ENCODE measurements at places on chromosomes 11 and 22.

DNA sequence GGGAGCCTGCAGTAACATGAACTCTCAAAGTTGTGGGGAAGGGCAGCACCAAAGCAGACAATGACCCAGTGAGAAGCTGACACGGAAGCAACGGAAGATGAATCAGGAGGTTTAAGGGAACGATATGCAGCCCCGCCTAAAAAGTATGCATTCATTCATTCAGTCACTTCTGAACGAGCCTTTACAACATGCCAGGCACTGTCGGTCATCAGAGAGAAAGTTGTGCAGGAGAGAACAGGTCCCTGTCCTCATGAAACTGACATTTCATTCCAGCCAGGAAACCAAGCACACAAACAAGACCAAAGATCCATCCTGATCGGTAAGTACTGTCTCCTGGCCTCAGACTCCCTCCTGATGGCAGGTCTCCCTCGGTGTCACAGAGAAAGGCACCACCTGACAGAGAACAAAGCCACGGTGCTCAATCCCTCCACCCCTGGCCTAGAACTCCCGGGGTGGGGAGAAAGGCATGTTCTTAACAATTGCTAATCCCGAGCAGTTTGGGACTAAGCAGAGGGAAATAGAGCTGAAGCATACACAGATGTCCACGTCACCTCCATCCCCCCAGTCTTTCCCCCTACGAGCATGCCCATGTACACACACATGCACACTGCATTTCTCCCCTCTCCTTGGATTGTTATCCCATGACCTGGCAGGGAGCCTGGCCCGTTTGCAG, 49.3 kb downstream of the LRFN4 start:
- H3K27ac ChIP-seq, result no peak overlapping the region
- H3K4me3 ChIP-seq, result no peak overlapping the region
- no peak for DNase-seq
- H3K36me3 ChIP-seq, result no peaks in the 10 kb centered on the region

DNA sequence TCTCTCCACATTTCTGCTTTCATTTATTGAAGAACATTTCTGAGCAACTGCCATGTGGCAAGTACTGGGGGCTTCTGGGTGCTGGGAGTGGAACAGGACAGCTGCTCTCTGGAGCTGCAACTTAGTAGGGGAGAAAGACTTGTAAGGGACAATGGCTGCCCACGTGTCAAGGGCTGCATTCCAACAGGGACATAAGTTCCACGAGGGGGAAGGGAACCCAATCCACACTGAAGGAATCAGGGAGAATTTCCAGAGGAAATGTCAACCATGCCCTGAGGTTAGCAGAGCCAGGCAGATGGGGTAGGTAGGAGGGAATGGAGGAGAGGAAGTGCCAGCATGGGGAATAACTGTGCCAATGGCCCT, 1.7 kb downstream of the MAPK8IP2 start:
- no peak for DNase-seq
- no peaks in the 10 kb centered on the region for H3K36me3 ChIP-seq
- H3K27ac ChIP-seq, result no peak overlapping the region
- no peaks in the 10 kb centered on the region for H3K4me1 ChIP-seq
- H3K4me3 ChIP-seq, result no peak overlapping the region

- H3K4me1 ChIP-seq, result no peaks in the 10 kb centered on the region
- no peak overlapping the region for H3K4me3 ChIP-seq
- DNase-seq, result no peak
- no peaks in the 10 kb centered on the region for H3K36me3 ChIP-seq
Observed at GRCh38 chr11:117572129-117572528, 224.9 kb downstream of the DSCAML1 start.

- H3K36me3 ChIP-seq, result no peaks in the 10 kb centered on the region
- H3K27ac ChIP-seq, result peak within 1 kb of the TSS; percentile 28
- peak within 1 kb of the TSS; percentile 37 for H3K4me3 ChIP-seq
- DNase-seq, result no peak
- peaks cover 21% of the 10 kb centered on the region for H3K4me1 ChIP-seq
Observed at GRCh38 chr11:60951904-60952741, at the start of gene SLC15A3. TSS of gene SLC15A3 (minus strand) at chr11:60952176. CDS start at chr11:60951551, 625 bp downstream.

DNA sequence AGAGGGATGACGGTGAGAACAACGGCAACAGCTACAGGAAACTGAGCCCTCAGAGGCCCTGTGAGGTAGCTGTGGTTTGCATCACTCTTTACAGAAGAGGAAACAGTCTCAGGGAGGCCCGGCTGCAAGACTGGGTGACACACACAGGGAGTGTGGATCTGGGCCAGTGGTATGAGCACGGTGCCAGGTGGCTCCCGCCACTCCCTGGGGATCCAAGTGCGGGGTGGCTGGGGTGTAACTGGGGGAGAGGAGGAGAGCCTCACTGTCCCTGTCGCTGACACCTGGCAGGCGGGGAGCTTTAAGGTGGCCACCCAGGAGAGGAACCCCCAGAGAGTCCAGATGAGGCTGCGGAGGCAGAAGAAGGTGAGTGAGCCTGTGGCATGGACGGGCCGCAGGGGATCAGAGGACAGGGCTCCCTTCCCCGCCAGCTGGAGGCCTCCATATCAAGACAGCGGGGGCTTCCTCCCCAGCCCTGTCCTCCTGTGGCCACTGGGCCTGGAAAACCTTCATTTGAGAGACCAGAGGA, 5.6 kb downstream of the RGL4 start:
- H3K4me3 ChIP-seq, result no peak overlapping the region
- DNase-seq, result peak; percentile 80
- peaks cover 31% of the 10 kb centered on the region for H3K36me3 ChIP-seq
- peaks cover 29% of the 10 kb centered on the region for H3K4me1 ChIP-seq

DNA sequence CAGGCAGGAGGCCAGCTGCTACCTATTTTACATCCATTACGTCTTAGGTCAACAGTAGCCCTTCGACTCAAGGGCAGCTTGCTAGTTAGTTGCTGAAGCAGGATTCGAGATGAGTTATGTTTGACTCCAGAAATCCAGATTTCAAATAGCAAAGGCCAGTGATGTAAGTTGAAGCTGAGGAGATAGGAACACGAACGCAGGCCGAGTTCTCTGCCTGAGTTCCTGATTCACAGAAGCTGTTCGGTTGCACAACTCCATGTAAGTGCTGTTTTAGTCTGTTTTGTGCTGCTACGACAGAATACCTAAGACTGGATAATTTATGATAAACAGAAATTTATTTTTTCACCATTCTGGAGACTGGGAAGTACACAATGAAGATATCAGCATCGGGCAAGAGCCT, 111.2 kb downstream of the SLC1A2 start:
- no peak overlapping the region for H3K27ac ChIP-seq
- H3K36me3 ChIP-seq, result no peaks in the 10 kb centered on the region
- no peak for DNase-seq
- no peak overlapping the region for H3K4me3 ChIP-seq
- H3K27me3 ChIP-seq, result no peaks in the 10 kb centered on the region

DNA sequence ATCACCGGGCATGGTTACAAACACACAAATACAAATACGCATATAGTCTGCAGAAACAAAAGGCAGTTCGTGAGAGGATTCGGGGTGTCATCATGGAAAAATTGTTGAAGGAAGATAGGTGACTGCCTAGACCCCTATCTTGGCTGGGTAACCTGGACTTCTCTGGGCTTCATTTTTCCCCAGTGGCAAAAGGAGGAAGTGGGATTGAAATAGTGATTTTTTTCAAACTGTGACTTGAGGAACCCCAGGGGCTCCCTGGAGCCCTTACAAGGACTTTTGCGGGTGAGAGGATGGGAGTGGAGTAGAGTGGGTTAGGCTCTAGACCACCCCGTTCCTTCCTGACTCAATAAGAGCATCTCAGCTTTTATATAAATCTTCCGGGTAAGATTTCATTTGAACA, 1.0 kb upstream of the ELF5 start:
- no peaks in the 10 kb centered on the region for H3K27me3 ChIP-seq
- H3K4me3 ChIP-seq, result no peak overlapping the region
- no peak overlapping the region for H3K27ac ChIP-seq
- no peak for DNase-seq

DNA sequence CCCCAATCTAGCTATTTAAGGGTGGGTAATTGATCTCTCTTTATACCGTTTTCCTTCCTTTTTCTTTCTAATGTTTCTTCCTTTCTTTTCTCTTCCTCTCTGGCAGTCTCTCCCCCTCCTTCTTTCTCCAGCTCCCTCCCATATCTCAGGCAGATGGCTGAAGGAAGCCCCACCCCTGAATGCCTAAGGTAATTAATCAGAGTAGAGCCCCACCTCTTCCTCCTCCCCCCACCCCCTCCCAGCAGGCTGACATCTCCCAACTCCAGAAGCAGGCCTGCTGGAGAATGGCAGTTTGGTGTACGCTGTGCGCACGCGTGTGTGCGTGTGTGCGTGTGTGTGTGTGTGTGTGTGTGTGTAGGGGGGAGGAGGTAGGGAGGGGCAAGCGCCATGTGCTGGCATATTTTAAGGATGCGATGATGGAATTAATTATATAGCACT, 122.6 kb downstream of the APOL5 start:
- H3K27ac ChIP-seq, result peak overlapping the region; percentile 64
- no peaks in the 10 kb centered on the region for H3K36me3 ChIP-seq
- H3K27me3 ChIP-seq, result no peaks in the 10 kb centered on the region
- DNase-seq, result peak; percentile 6
- no peak overlapping the region for H3K4me3 ChIP-seq

- H3K27ac ChIP-seq, result no peak overlapping the region
- H3K27me3 ChIP-seq, result no peaks in the 10 kb centered on the region
- H3K4me1 ChIP-seq, result peaks cover 24% of the 10 kb centered on the region
- H3K4me3 ChIP-seq, result no peak overlapping the region
- H3K36me3 ChIP-seq, result no peaks in the 10 kb centered on the region
Observed at GRCh38 chr22:28017859-28018258, 98.8 kb upstream of the PITPNB start.

Measured in thymus (tissue), 14 donors.